ENCODE measurements at places on chromosomes 12 and 14. TPM values are rescaled to one million over a fixed set of nuclear protein-coding genes. Genes with fewer than 3 reads are reported as not detected.

The NAA30 gene
- 12.3 TPM for total RNA-seq

The GLT1D1 gene
- total RNA-seq = not detected

The SELPLG gene
- 2.6 TPM for total RNA-seq

The FOXN4 gene
- total RNA-seq = not detected

The LRRIQ1 gene
- 0.85 TPM for total RNA-seq

The PGF gene
- 10.8 TPM for total RNA-seq

Data from pericardium fibroblast (primary cell).